ENCODE measurements at places on chromosomes 4 and X. TPM values are rescaled to one million over a fixed set of nuclear protein-coding genes. Genes with fewer than 3 reads are reported as not detected.

CLNK gene
- total RNA-seq, result not detected

USP17L24 gene
- total RNA-seq, result not detected

SHISA3 gene
- 0.85 TPM for total RNA-seq

RAB9B gene
- 0.33 TPM for total RNA-seq

RAP1GDS1 gene
- total RNA-seq, result 58.2 TPM

CABS1 gene
- not detected for total RNA-seq
